ENCODE measurements at places on chromosomes 11 and 22.

DNA sequence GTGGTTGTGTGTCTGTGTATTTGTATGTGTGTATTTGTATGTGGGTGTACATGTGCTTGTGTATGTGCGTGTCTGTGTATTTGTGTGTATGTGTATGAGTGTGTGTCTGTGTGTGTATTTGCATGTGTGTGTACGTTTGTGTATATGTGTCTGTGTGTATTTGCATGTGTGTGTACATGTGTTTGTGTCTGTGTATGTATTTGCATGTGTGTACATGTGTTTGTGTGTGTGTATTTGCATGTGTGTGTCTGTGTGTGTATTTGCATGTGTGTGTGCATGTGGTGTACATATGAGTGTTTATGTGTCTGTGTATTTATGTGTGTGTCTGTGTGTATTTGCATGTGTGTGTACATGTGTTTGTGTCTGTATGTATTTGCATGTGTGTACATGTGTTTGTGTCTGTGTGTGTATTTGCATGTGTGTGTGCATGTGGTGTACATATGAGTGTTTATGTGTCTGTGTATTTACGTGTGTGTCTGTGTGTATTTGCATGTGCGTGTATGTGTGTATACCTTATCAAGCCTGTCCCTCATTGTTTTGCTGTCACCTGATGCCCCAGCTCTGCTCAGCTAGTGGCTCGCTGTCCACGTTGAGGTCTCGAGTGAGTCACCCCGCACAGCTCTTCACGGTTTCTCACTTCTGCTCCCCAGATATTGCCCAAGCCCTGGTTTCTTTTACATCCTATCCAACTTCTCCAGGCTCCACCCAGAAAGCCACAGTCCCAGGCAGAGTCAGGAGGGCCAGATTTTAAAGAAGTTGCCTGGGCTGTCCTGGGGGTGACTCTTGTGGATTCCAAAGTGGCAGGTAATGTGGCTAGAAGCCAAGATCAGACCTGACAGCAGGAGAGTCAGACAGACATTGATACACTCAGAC lies 15.2 kb downstream of the MB start:
- DNase-seq: no peak

DNA sequence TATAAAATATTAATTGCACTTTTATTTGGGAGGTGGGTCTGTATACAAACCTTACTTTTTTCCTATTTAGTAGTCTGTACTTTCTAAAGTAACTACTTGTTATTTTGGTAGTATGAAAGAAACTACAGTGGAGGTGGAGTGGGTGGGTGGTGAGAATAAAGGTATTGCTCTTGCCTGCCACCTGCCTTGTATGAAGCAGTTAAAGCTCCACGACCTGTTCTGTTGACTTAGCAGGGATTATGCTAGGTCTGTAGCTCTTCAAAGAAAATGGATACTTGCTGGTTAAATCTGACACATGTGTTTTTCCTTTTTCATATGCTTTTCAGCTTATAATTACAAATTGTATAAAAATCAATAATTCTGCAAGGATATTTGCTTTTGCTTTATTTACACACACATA lies 111.9 kb downstream of the EHF start:
- DNase-seq: no peak

GRCh38 chr11:120918257-120918656 lies 105.6 kb upstream of the TBCEL start:
- DNase-seq: no peak

GRCh38 chr11:108872781-108873291 lies 208.0 kb downstream of the DDX10 start:
- DNase-seq: no peak

- no peak for DNase-seq
Observed at GRCh38 chr22:24440718-24441405, 13.5 kb downstream of the ADORA2A start.

DNA sequence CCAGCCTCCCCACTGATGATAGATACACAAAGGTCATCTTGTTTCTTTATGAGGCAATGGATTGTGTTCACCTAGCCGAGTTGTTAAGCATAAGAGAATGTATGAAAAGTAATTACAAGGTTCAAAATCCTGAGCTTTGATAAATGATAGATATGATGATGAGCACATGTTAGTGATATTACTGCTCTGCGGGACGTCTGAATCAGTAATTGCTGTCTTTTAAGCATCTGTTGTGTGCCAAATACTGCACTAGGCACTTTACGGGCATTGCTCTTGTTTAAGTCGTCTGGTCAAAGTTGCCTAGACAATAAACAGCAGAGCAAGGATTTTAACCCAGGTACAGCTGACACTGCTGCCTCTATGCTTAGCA lies 559 bp upstream of the RNF141 start:
- DNase-seq: no peak

DNA sequence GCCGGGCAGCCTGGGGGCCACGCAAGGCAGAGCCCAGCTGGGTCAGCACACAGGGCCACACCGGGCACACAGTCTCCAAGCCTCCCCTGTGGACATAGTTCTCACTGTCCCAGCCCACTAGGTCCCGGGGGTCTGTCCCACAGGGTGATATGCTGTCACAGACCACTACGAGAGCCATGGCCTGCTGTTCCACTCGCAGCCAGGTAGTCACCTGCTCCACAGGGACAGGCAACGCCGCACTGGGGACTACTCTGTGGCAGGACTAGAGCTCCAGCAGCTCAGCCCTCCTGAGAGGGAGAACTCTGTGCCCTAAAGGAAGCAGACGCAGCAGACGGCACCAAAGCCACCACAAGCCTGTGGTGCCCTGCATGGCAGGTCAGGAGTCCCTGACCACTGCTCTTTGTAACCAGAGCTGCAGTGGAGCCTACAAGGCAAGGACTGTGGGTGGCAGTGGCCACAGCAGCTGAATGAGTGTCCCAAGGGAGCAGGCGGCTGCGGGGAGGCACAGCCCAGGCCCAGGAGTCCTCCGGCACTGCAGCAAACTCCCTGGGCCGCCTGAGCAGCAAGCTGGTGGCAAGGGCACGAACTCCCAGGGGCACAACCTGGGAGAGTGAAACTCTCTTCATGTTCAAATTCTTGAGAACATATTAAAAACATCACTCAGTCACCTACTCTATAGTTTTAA lies 171.2 kb upstream of the GRK3 start:
- DNase-seq: no peak

GRCh38 chr11:86446163-86446923 lies 71.7 kb downstream of the CCDC81 start:
- DNase-seq: no peak

DNA sequence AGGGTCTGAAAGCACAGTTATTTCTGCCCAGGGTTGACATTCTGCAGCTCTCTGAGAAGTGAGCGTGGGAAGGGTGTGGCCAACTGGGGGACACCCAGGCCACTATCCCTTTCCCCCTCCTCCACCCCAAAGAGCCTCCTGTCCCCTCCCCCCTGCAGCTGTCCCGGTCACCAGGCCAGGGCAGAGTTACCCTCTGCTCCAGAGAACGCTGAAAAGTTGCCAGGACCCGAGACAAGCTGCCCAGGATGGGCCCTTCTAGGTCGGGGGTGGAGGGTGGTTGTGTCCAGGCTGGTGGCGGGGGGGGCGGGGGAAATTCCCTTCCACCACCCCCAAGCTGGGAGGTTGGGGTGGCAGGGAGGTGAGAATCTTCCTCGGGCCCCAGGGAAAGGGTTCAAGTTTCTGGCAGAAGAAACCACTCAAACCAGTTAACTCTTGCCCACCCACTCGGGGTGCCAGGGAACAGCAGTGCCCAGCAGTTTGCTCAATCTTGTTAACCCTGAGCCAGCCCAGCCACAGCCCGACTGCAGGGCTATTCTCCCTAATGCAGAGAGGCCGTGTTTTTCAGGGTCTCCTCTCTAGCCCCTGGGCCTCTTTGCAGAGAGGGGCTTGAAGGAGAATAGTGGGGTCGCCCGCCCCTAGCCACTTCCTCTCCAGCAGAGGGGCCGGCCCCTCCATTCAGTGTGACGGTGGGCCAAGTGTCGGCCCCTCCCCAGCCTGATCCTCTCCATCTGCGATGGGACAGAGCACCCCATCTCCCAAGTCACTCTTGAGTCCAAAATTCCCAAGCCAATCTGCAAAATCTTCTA lies 697 bp downstream of the LGALS1 start:
- DNase-seq: no peak

GRCh38 chr11:31957674-31958073 lies 133.2 kb upstream of the RCN1 start:
- no peak for DNase-seq

- DNase-seq: peak; percentile 37
Observed at GRCh38 chr11:269146-269890, 8.9 kb upstream of the NLRP6 start.

GRCh38 chr22:47432683-47433082 lies 670.2 kb downstream of the TBC1D22A start:
- DNase-seq: no peak

DNA sequence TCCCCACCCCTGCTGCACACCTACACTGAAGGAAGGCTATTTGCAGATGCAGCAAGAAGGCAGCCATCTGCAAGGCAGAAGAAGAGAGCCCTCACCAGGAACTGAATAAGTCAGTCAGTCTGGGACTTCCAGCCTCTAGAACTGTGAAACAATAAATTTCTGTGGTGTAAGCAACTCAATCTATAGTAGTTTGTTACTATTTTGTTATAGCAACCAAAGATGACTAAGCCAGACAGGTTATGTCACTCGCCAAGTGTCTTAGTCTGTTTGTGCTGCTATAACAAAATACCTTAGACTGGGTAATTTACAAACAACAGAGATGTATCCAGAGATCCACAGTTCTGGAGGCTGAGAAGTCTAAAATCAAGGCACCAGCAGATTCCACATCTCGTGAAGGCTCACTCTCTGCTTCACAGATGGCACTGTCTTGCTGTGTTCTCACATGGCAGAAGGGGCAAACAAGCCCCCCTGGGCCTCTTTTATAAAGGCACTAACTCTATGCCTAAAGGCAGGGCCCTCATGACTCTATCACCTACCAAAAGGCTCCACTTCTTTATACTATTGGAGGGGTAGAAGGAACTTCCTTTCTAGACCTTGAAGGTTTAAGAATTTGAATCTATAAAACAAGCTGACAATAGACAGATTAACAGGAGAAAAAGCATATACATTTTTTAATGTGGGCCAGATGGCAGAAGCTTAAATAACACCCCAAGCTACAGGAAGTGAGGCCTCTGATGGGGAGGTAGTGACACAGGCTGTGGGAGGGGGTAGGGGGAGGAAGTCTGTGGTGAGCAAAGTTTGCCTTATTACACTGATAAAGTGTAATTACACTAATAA lies 12.3 kb downstream of the APOL6 start:
- DNase-seq: no peak

DNA sequence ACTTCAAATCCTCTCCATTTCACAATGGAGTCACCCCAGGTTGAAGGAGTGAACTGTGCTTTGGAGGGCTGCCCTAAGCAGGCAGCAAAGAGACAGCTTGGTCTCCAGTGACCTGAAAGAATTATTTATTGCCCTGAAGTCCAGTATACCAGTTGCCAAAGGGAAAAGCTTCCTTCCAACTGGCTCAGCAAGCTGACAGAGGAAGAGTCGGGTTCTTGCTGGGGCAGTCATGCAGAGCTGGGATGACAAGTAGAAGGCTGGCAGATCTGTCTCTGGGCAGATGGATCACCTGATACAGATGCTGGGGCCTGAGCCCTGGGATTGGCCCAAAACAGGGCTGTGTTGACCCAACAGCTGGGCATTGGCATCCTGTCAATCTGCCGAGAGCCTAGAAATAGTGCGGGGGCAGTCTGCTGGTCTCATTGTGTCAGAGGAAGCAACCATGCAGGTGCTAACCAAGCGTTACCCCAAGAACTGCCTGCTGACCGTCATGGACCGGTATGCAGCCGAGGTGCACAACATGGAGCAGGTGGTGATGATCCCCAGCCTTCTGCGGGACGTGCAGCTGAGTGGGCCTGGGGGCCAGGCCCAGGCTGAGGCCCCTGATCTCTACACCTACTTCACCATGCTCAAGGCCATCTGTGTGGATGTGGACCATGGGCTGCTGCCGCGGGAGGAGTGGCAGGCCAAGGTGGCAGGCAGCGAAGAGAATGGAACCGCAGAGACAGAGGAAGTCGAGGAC lies at the start of gene THRSP:
TSS of gene THRSP (plus strand) at position 422 of the 742 bp plus-strand sequence. CDS start at position 443, 21 bp downstream.
- no peak for DNase-seq

DNA sequence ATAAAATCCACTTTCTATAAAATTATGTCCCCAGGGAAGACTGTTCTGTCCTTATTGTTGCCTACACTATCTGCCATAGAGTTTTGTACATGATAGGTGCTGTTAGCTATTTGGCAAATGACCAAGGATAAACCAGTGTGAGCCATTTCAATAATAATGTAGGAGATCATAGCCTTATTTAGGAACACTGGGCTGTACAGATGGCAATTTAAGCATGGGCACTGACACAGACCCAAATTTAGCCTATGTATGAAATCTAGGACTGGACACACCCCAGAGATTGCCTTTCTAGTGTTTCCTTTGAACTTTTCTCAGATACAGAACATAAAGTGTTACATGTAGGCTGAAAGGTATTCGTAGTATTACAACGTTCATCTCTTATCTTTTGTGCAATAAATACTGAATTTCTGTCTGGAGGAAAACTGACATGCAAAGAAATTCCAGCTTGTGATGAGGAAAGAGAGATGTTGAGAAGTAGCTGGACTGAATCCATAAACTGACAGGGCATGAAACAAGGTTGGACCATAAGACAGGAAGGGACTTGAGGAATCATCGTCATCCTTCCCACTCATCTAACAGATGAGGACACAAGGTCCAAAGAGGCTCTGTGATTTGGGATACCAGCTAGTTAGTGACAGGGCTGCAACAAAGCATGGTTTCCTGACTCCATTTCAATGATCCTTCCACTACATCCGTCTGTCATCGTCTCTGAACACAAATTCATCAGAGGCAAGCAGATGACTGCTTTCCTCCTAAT lies 60.3 kb downstream of the TMPRSS5 start:
- no peak for DNase-seq

DNA sequence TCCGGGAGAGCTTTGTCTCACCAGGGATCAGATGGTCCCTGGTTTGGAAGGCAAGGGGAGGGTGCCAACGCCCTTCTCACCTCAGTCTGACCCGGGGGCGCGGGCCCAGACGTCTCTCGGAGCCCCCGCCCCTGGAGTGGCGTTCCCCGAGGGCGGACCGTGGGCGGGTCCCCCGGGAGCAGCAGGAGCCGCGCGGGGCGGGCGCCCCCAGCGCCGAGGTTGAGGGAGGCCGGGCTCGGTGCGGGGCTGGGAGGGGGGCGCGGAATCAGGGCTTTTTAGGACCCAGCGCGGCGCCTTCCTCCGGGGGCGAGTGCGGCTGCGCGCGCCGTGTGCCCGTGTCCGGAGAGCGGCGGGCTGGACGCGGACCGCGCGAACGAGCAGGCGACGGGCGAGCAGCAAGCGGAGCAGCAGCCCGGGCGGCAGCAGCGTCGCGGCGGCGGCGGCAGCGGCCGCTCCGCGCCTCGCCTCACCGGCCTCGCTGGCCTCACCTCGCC lies at the start of gene KCNC1:
TSS of gene KCNC1 (plus strand) at position 364 of the 494 bp plus-strand sequence. CDS start 1,222 bp downstream, outside the sequence.
- DNase-seq: no peak

DNA sequence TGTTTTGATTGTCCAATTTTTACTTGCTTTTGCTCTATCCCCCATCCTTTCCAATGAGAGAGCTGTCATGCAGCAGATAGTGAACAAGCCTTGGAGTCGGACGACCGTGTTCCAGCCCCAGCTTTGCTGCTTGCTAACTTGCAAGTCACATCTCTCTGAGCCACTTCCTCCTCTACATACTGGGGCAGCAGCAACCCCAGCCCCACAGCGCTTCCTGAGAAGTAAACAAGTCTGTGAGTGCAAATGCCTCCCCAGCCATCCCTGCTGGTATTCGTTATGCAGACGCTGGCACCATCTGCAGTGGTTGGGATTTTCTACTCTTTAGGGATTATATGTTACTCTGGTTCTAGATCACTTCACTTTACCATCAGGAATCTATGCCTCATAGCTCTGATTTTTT lies 35.0 kb downstream of the TPBGL start:
- peak; percentile 18 for DNase-seq

GRCh38 chr22:32986766-32987040 lies 71.5 kb downstream of the SYN3 start:
- DNase-seq: no peak

Measured in activated T-cell treated with anti-CD3 and anti-CD28 coated beads for 48 hours (primary cell).